Thymus (tissue), 14 donors: ENCODE measurements at places on chromosomes 1 and 21. TPM values are rescaled to one million over a fixed set of nuclear protein-coding genes. Genes with fewer than 3 reads are reported as not detected.

The RBBP5 gene
- total RNA-seq, result 15.2 TPM

The PPIAL4G gene
- total RNA-seq, result 0.05 TPM

The WNT2B gene
- 0.42 TPM for total RNA-seq

- no peak overlapping the region for H3K4me3 ChIP-seq
- no peak overlapping the region for H3K27ac ChIP-seq
- no peaks in the 10 kb centered on the region for H3K36me3 ChIP-seq
Observed at GRCh38 chr1:221888218-221888617, 146.3 kb upstream of the DUSP10 start.

DNA sequence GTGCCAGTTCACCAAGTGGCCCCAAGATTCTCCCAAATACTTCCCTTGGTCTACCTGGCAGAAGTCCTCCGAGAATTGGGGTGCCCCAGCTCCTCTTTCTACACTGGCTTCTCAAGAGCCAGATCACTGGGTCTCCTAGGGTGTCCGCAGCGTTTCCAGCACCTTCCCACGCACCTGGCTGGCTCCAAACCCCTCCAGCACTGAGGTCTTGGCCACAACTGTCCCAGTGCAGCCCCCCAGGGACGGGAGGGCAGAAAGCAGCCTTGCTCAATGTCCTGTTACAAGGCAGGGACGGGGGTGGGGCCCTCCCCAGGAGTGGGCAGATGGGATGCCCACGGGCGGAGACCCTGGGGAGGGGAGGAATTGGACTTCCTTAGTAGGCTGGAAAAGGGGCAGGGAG lies 1.1 kb downstream of the ECE1 start:
- peaks cover 65% of the 10 kb centered on the region for H3K4me1 ChIP-seq
- H3K4me3 ChIP-seq, result peak overlapping the region; percentile 75
- no peak for DNase-seq
- no peak overlapping the region for H3K27ac ChIP-seq
- peaks cover 5% of the 10 kb centered on the region for H3K27me3 ChIP-seq
- no peaks in the 10 kb centered on the region for H3K36me3 ChIP-seq

GRCh38 chr1:2470290-2471158 lies 5.6 kb upstream of the PLCH2 start:
- H3K27ac ChIP-seq, result no peak overlapping the region
- no peak overlapping the region for H3K4me3 ChIP-seq
- no peaks in the 10 kb centered on the region for H3K27me3 ChIP-seq
- no peaks in the 10 kb centered on the region for H3K36me3 ChIP-seq
- DNase-seq, result no peak
- no peaks in the 10 kb centered on the region for H3K4me1 ChIP-seq

DNA sequence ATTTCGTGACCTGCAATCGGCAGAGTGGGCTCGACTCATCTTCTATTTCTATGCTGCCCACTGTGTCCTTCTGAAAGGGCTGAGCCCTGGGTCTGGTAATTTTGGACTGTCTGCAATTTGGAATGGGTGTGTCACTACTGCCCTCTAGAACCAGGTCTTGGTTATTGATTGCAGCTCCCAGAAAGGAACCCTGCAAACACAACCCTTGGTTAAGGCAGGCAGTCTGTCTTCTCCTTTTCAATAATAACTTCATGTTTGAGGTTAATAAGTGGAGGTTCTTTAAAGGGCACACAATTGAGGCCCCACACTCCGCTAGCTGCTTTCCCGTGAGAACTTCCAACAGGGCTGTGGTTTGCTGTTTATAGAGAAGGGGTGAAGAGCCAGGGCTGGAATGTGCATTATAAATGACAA lies 79.9 kb upstream of the LYST start:
- peaks cover 73% of the 10 kb centered on the region for H3K4me1 ChIP-seq
- DNase-seq, result no peak
- H3K4me3 ChIP-seq, result no peak overlapping the region
- H3K36me3 ChIP-seq, result no peaks in the 10 kb centered on the region
- no peak overlapping the region for H3K27ac ChIP-seq
- H3K27me3 ChIP-seq, result no peaks in the 10 kb centered on the region

DNA sequence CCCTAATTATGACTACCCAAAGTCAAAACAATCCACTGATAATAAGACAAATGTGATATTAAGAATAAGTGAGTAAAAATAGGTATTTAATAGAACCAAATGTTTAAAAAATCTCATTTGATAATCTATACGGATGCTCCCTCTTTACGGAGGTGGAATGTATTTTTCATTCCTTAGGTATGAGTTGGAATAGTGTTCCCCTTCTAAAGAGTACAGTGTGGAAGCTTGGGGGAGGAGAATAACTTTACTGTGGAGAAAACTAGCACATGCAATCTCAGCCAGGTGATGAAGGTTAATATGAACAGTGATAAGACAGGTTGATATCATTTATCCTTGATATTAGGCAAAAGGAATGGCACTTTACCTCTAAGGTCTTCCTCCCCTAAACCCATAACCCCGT lies 74.6 kb downstream of the GPR88 start:
- DNase-seq, result no peak
- H3K4me1 ChIP-seq, result peaks cover 17% of the 10 kb centered on the region
- H3K4me3 ChIP-seq, result no peak overlapping the region
- H3K27ac ChIP-seq, result no peak overlapping the region
- H3K36me3 ChIP-seq, result no peaks in the 10 kb centered on the region

- no peak overlapping the region for H3K27ac ChIP-seq
- H3K36me3 ChIP-seq, result no peaks in the 10 kb centered on the region
- H3K4me3 ChIP-seq, result no peak overlapping the region
- peaks cover 12% of the 10 kb centered on the region for H3K4me1 ChIP-seq
- no peak for DNase-seq
Observed at GRCh38 chr1:67339623-67340343, 32.1 kb downstream of the IL12RB2 start.

GRCh38 chr1:20059847-20060246 lies 10.1 kb upstream of the PLA2G5 start:
- H3K36me3 ChIP-seq, result no peaks in the 10 kb centered on the region
- H3K27ac ChIP-seq, result no peak overlapping the region
- no peak overlapping the region for H3K4me3 ChIP-seq
- DNase-seq, result no peak

GRCh38 chr21:27171707-27172106 lies 204.8 kb upstream of the ADAMTS5 start:
- no peak overlapping the region for H3K4me3 ChIP-seq
- H3K4me1 ChIP-seq, result no peaks in the 10 kb centered on the region
- no peaks in the 10 kb centered on the region for H3K36me3 ChIP-seq
- no peak for DNase-seq

DNA sequence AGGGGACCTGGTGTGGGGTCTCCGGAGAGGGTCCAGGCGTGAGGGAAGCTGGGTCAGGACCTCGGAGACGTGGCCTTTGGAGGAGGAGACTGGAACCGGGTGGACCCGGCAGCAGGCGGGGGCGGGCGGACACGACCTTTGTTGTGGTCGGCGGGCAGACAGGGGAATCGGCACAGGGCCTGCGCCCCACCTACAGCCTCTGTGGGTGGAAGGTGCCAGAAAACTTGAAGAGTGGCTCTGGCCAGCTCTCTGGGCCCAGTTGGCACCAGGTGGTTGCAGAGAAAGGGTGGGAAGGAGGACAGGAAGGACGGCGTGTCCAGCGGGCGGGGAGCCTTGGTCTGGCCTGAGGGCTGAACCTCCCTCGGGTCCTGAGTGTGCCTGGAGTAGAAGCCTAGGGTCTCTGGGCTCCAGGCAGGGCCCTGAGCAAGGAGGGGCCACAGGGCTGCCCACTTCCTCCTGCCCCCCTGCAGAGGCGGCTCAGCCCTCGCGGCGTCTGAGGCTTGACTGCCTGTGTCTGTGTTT lies 7.7 kb upstream of the TTLL10 start:
- H3K4me1 ChIP-seq, result peaks cover 5% of the 10 kb centered on the region
- no peak overlapping the region for H3K27ac ChIP-seq
- no peaks in the 10 kb centered on the region for H3K36me3 ChIP-seq
- H3K27me3 ChIP-seq, result peaks cover 60% of the 10 kb centered on the region

DNA sequence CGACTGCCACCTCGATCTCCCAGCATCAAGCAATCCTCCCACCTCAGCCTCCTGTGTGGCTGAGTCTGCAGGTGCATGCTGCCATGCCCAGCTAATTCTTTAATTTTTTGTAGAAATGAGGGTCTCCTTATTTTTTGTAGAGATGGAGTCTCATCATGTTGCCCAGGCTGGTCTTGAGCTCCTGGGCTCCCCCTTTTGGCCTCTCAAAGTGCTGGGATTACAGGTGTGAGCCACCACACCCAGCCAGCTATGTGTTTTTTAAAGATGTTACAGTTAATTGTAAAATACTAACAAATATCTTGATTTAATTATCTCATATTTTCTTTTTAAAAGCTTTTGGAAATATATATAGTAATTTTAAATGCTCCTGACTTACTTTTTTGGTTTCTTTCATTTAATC lies 181.3 kb upstream of the DMRTA2 start:
- DNase-seq, result no peak
- no peaks in the 10 kb centered on the region for H3K36me3 ChIP-seq
- H3K4me3 ChIP-seq, result no peak overlapping the region
- no peaks in the 10 kb centered on the region for H3K4me1 ChIP-seq

DNA sequence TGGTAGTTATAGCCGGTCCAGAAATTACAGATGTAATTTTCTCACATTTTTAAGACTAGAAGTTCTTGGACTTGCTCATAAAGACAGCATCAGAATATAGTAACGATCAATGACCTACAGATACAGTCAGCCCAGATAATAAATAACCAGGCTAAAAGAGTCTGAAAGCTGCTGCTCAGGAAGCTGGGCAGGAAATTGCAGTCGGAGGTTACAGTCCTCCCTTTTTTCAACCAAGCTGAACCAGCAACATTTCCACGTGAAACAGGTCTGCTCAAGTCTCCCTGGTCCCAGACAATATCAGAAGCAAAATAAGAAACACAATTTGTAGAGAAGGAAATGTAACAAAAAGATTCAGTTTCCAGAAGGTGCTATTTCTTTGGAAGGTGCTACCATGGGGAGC lies 457.4 kb downstream of the SIPA1L2 start:
- H3K36me3 ChIP-seq, result no peaks in the 10 kb centered on the region
- no peaks in the 10 kb centered on the region for H3K4me1 ChIP-seq
- H3K4me3 ChIP-seq, result no peak overlapping the region

GRCh38 chr1:26391450-26391849 lies 18.9 kb upstream of the ZNF683 start:
- no peak for DNase-seq
- no peak overlapping the region for H3K4me3 ChIP-seq
- no peaks in the 10 kb centered on the region for H3K4me1 ChIP-seq
- no peak overlapping the region for H3K27ac ChIP-seq
- no peaks in the 10 kb centered on the region for H3K36me3 ChIP-seq
- peaks cover 5% of the 10 kb centered on the region for H3K27me3 ChIP-seq

DNA sequence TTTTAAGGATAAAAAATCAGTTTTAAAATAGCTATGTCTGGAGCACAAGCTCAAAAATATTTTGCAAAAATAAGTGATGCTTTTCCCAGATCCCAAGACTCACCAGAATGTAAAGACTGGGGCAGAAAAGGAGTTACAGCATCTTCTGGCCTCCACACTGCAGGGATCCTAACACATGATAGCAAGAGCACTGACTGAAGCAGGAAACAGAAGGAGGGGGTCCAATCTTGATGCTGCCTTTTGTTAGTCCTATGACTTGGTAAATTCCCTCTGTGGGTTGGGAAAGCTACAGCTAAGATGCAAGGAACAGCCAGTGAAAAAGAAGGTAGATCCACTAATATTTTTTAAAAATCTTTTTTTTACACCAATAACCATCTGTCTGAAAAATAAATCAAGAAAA lies 54.2 kb upstream of the TNR start:
- H3K4me1 ChIP-seq, result no peaks in the 10 kb centered on the region
- H3K4me3 ChIP-seq, result no peak overlapping the region
- DNase-seq, result no peak

DNA sequence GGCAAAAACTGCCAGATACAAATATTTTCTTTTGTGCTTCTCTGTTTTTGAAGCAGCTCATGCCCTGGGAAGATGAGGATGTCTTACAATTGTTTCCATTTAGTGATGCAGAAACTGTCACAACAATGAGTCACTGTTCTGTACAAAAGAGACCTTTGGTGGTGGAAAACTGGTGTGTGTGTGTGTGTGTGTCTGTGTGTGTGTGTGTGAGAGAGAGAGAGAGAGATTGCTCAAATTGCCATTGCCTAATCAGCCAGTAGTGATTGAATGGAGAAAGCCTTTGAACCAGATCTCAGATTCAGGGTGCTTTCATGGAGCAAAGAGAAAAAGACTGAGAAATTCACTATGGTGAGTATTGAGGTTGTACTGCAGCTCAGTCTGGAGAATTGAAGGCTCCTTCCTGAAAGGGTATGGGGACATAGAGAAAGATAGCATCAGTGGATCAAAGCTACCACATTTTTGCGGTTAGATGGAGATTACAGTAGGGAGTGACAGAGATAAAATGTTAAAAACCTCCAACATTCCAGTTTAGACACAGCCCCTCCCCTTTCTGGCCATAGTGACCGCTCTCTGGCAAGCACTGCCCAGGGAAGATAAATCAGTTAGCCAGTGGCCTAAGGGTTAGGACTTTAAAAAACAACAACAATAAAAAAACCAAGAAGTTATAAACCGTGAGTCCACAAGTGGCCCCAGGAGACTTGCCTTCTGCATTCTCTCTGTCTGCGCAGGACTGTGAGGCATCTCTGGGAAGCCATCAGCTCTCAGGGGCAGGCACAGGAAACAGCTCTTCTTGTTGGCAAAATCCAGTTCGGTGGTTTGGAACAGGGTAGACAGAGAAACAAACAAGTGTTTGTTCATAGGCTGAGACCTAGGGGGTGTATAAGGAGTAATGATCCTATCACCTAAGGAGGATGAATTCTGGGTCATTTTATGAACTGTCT lies 406.5 kb downstream of the DUSP10 start:
- H3K4me1 ChIP-seq, result no peaks in the 10 kb centered on the region
- no peaks in the 10 kb centered on the region for H3K36me3 ChIP-seq
- H3K4me3 ChIP-seq, result no peak overlapping the region
- H3K27ac ChIP-seq, result no peak overlapping the region

DNA sequence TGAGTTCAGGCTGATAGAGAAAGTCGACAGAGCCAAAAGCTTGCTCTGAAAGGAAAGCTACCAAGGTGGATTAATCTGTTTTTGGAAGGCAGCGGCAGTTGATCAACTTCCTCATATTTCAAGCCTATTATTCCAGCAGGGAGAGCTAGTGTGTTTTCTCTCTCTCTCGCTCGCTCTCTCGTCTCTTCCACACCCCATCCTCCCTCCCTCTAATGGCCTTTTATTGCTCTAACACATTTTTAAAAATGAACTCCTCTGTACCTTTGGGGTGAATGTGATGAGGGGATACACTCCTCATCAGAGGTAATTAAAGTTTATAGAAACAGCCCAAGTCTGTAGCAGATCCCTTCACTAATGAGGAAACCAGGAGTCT lies 126.4 kb downstream of the CLIC6 start:
- DNase-seq, result no peak
- H3K27me3 ChIP-seq, result no peaks in the 10 kb centered on the region
- no peaks in the 10 kb centered on the region for H3K4me1 ChIP-seq

DNA sequence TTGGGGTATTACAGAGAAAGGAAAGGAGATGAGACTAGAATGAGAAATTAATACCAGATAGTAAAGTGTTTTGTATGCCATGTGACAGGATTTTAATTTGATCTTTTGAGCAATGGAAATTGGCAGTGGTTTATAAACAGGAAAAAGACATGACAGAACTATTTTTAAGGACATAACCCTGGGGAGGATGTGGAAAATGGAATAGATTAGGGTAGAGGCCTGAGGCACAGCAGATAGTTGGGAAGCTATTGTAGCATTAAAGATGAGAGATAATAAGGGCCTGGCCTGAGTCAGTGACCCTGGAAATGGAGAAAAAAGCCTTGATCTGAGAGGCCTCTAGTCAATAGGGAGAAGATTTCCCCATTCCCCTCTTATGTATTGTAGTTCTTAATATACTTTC lies 22.1 kb upstream of the KCNA3 start:
- no peaks in the 10 kb centered on the region for H3K36me3 ChIP-seq
- H3K4me1 ChIP-seq, result no peaks in the 10 kb centered on the region
- no peak overlapping the region for H3K27ac ChIP-seq
- no peak overlapping the region for H3K4me3 ChIP-seq
- H3K27me3 ChIP-seq, result no peaks in the 10 kb centered on the region
